C1 segment of cervical spinal cord (tissue), 14 donors: ENCODE measurements at places on chromosomes 16 and 17.

DNA sequence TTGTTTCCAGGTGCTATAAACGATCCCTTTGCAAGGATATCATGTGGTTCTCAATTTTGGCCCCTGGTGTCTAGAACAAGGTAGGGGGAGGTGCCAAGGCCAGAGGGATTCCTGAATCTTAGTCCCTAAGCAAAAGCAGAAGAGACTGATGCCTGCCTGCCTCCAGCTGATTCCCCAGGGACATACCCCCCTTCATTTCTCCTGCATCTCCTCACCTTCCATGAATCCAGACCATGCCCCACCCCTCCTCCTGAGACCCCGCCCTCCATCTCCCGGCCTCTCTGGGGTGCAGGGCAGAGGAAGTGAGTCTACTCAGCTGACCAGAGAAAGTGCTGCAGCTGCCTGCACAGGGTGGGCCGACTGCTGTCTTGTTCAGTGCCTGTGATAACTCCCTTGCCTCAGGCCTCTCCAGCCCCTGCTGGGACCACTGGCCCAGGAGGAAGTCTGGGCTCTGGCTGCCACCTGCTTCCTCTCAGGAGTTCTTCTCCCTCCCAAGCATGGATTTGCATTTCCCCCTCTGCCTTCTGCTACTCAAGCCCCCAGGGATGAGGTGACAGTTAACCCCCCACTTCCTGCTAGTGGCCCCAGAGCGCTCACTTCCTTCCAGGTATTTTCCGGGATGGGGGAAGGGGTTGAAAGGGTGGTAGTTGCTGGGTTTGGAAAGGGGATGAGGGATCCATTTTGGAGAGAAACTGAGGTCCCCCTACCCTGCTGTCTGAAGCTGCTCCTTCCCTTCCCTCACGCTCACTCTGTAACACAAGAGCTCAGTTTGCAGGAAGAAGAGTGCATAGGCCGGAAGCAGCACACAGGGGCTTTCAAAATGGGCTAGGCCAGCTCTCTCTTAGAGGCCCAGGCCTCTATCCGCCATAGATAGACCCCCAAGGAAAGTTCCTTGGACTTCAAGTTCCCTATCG, 10.5 kb upstream of the TSPOAP1 start:
- no peak for DNase-seq

DNA sequence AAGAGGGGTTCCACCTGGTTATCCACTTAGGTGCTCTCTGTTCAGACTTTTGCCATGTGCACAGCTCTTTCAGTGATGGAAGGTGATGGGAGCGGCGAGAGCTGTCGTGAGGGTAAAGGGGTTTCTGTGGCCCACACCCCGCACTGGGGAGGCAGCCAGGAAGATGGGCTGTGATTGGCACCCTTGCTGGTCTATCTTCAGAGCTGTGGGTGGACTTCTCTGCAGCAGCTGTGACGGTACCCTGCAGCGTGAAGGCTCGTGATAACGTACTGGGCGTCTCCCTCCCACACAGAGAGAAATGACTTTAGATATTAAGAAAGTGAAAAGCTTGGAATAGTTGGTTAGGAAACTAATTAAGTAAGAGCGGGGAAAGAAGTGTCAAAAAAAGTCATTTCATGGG, 45.8 kb downstream of the MPRIP start:
- DNase-seq, result no peak

GRCh38 chr17:79695293-79695790, 35.4 kb upstream of the ENPP7 start:
- DNase-seq, result no peak

GRCh38 chr16:57862698-57863433, 60.6 kb upstream of the KIFC3 start:
- DNase-seq, result no peak

DNA sequence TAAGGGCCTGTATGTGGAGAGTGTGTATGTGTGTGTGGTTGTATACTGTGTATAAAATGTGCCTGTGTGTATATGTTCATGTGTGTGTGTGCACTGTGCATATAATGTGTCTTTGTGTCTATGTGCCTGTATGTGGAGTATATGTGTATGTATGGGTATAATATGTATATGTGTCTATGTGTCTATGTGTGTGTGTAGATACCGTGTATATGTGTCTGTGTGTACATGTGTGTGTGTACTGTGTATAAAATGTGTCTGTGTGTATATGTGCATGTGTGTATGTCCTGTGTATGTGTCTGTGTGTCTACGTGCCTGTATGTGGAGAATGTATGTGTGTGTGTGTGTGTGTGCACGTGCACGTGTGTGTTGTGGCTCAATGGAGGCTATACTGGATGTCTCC, 200.4 kb upstream of the ZFHX3 start:
- DNase-seq, result no peak

- DNase-seq, result no peak
These were observed 56.5 kb downstream of the RPTOR start for GRCh38 chr17:80601146-80601545.

- no peak for DNase-seq
These were observed 151.0 kb upstream of the SALL1 start for GRCh38 chr16:51302042-51302441.

- no peak for DNase-seq
These were observed 33.9 kb downstream of the PLD6 start for GRCh38 chr17:17172001-17172939.

GRCh38 chr16:17803625-17804410, 333.1 kb upstream of the XYLT1 start:
- no peak for DNase-seq

DNA sequence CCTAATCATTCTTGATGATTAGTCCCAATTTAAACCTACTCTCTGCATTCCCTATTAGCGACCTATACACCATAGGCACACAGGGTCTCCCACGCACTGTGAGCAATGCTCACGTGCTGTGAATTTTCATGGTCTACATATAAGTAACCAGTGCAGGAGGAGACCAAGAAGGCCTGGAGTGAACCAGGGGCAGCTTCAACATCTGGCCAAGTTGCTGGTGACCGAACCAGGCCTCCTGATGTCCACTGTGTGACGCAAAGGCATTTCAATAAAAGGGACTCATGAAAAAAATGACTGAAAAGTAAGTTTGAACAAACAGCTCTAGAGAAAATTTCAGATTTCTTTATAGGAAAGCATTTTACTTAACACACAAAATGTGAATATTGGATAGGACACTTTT, 107.0 kb downstream of the ZFHX3 start:
- DNase-seq, result no peak

GRCh38 chr16:72913551-72913950, 134.4 kb downstream of the ZFHX3 start:
- no peak for DNase-seq

GRCh38 chr16:51034481-51035109, 116.5 kb downstream of the SALL1 start:
- DNase-seq, result no peak

- no peak for DNase-seq
These were observed at the start of gene HS3ST6 for GRCh38 chr16:1918351-1919326. HS3ST6 (minus strand) TSS chr16:1918415; CDS start chr16:1918323, 92 bp downstream.

DNA sequence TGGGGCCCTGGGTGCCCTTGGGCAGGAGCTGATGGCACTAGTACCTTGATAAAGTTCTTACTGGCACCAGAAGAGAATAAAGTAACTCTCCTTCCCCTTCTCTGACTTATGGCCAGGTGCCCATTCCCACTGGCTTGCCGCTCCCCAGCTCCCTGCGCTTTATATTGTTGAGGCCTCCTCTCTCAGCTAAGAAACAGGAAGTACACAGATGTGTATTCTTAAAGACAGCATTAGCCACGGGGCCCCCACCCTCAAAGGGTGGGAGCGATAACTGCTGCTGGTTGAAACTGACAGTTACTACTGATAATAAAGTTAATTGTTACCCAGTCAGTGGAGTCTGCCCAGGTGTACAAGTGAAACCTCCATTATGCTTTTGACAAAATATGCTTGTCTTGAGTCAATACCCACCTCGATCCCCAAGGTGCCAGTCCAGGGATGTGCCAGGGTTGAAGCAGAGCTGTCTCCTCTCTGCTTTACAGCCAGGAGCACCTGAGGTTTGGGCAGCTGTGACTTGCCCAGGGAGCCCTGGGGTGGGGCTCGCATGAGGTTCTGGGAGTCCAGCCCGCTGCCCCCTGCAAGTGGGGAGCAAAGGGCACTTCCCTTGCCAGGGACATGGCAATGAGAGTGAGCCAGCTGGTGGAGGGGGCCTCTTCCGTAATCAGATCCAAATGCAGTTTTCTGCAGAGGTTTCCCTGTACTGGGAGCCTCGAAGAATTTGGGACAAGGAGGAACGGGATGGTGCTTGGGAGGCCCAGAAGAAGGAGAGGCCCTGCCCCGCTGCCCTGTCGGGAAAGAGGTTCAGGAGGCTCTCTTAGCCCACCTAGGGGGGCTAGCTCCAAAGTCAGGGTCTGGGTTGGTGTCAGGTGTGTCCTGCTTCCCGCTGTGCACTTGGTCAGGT, 5.4 kb upstream of the CLDN9 start:
- DNase-seq, result no peak

DNA sequence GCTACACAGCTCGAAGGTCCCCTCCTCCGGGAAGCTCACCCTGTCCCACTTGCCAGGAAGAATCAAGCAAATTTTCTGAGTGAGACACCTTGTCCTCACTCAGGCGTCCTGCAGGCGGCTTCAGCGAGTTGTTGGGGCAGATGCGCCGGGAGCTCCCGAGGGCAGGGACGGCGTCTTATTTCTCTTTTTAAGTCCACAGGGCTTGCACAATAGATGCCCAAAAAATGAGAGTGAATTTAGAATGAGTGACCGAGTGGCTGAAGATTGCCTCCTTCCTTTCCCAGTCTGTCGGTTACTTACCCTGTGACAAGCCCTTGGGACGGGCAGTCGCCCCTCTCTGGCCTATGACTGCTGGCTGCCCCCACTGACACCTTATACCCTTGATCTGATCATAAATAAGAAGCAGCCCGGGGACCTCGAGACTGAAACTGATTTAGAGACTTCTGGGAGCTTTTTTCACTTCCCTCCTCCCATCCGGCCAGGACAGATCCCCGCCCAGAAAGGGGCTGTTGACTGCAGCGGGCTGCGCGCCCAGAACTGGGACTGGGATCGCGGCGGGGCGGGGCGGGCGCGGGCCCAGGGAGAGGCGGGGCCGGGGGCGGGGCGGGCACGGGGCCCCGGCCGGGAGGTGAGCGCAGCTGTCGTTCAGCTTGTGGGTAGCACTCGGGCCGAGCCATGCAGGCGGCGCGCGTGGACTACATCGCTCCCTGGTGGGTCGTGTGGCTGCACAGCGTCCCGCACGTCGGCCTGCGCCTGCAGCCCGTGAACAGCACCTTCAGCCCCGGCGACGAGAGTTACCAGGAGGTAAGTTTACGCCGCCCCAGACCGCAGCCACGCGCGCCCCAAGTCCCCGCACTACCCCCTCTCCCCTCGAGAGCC, at the start of gene TTYH2:
Gene TTYH2, plus strand, starts transcription at position 659 of the 879 bp plus-strand sequence. Its CDS starts 17 bp downstream, at position 676.
- DNase-seq, result peak; percentile 60

DNA sequence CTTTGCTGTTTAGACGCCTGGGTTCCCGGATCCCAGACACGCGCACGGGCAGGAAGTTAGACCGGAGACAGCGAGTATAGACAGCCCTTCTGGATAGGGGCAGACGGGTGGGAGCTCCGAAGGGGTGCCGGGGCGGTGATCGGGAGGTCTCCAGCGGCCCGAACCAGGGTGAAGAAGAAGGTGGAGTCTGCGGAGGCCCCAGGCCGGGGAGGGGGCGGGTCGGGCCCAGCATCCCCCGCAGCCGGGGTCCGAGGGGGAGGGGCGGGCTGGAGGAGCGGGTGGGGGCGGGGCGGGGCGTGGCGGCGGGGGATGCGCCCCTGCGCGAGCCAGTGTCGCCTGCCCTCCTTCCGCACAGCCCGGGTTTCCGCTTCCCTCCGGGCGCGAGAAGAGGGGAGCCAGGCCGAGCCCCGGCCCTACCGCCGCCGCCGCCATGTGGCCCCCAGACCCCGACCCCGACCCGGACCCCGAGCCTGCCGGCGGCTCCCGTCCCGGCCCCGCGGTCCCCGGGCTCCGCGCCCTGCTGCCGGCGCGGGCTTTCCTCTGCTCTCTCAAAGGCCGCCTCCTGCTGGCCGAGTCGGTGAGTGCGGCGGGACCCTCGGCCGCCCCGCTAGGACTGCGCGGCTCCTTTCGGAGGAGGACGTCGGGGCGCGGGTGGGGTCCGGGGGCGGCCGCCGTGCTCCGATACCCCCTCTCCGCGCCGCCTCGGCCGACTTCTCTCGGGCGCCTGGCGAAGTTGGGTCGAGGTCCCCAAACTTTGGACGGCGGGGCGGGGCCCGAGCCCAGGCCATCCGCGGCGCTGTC, at the start of gene CMTM3:
Gene CMTM3, plus strand, starts transcription at position 329 of the 801 bp plus-strand sequence. Its CDS starts 102 bp downstream, at position 431.
- DNase-seq, result no peak
